CD4-positive, alpha-beta T cell treated with Interleukin-1 beta for 1 hour (primary cell): ENCODE measurements at places on chromosomes 5 and 9.
A peak's percentile ranks its signal among the peaks of the same experiment; 100 is the strongest.

- no peak for DNase-seq
Observed at GRCh38 chr5:176778921-176779465, 31.4 kb upstream of the UNC5A start.

- DNase-seq, result no peak
Observed at GRCh38 chr5:113268232-113268631, 166.6 kb downstream of the TSSK1B start.

DNA sequence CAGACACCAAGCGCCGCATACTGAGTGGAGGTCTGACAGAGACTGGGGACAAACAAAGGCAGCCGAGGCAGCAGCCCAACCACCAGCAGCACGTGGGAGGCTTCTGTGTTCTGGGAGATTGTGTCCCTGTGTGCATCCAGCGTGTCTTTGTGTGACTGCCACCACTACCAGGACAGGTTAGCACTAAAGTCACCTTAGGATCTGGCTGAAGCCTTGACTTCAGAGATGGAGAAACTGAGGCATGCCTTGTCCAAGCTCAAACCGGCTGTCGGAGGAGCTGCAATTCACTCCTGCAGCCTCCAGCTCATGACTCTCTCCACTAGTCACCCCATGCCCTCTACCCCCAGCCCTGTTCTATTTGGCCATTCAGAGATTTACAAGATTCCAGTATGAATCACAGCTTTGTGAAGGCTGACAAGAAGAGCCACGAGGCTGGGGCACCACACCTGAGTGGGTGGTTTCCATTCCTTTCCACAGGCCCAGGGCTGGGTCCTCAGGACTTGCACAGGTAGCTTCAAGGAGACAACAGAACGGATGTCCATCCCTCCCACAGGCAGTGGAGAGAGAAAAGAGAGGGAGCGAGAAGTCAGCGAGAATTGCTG lies 69.3 kb downstream of the SHB start:
- DNase-seq, result no peak

- DNase-seq, result no peak
Observed at GRCh38 chr5:135341016-135341666, 57.9 kb downstream of the MACROH2A1 start.

DNA sequence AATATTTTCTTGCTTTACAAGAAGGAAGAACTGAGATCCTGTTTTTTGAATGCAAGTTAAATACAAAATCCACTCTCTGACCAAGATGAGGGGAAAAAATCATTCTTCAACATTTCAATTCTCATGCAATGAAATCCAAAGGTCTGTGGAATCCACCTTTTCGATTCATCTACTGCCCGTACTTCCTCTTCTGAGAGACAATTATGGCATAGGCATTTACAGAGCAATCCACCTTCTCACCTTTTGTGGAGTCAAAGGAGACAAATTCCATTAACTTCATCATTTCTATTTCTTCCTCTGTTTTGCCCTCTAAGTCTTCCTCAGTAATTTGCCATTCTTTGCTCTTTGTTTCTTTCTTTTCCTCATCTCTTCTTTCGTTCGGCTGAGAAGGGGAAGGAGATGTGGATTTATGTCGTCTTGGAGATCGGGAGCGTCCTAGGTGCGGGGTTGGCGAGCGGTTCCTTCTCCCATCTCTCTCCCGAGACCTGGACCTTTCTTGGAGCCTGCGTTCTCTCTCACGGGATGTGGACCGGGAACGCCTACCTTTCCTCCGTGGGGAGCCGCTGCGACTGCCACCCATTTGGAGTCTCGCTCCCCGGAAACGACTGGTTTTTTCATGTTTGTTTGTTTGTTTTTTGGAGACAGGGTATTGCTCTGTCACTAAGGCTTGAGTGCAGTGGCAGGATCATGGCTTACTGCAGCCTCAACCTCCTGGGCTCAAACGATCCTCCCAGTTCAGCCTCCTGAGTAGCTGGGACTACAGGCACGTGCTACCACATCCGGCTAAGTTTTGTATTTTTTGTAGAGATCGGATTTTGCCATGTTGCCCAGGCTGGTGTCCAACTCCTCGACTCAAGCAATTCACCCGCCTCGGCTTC lies 24.3 kb upstream of the AFF4 start:
- DNase-seq, result no peak

GRCh38 chr5:160280384-160281095 lies 31.8 kb downstream of the CCNJL start:
- no peak for DNase-seq

- DNase-seq, result no peak
Observed at GRCh38 chr5:143826951-143827444, 15.0 kb downstream of the HMHB1 start.

DNA sequence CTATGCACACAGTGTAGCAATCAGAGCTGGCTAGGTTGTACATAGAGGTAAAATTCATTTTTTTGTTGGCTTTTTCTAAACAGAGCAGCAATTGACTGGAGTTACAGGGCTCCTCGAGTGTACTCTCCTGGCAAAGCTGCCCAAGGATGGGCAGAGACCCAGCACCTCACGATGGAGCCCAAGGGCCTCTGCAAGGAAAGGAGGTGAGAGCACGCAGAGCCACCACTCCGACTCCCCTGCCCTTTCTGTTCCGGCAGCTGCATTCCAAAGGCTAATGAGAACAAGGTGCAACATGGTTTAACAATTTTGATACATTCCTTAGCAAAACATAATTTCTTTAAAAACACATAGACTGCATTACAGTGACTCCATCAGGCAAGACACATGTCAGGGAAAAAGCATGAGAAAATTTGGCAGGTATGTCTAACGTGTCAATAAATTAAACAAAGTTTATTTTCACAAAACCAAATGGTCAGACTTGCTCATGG lies 47.5 kb downstream of the SAXO1 start:
- DNase-seq, result no peak

DNA sequence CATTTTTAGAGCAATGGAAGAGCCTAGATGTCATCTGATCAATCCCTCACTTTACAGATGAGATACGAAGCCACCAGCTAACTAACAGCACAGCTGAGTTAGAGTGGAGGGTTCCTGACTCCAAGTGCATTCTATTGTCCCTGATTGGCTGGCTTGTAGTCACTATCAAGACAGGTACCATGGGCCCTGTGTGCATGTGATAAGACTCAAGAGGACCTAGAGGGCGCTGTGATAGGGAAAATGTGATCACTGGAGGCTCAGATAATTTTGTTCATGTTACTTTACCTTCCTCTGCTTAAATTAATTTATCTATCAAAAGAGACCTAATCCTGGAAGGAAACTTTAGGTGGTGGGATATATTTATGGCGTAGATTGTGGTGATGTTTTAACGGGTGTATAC lies 19.5 kb upstream of the SNAPC3 start:
- peak; percentile 9 for DNase-seq

GRCh38 chr9:131105952-131106351 lies 9.6 kb downstream of the AIF1L start:
- DNase-seq, result no peak

GRCh38 chr5:98401656-98402055 lies 371.8 kb upstream of the RGMB start:
- no peak for DNase-seq

GRCh38 chr9:97848480-97849237 lies 4.4 kb upstream of the FOXE1 start:
- peak; percentile 26 for DNase-seq

- no peak for DNase-seq
Observed at GRCh38 chr5:76125346-76125745, 42.2 kb downstream of the SV2C start.

DNA sequence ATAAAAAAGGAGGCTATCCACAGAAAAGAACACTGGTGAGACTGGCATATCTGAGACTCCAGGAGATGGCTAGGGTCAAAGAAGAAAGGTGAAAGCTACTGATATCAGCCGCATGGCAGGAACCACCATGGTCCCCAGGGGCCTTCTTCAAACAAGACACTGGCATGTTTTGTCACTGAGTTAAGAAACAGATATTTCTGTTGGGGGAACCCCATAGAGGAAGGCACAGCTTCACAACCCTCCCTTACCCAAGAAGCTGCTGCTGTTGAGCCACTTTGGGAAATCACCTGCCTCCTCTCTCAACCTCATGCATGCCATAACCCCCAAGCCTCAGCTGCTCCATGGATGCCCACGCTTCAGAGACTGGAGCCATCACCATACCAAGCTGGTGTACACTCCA lies 13.3 kb upstream of the BTNL3 start:
- peak; percentile 61 for DNase-seq

DNA sequence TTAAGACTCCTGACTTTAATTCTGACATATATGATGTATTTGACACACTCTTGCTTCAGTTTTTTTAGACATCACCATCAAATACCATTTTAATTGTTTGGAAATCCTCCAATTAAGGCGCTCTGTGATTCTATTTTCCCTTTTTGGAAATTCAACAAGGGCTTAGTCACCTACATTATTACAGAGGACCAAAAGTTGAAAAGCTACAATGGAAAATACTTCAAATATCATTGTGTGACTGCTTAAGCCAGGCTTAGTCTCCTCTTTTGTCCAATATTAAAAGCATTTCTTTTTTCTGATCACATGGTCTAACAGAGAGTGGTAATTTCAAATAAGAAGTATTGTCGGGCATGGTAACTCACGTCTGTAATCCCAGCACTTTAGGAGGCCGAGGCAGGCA lies 160.3 kb downstream of the CEMIP2 start:
- DNase-seq, result no peak

GRCh38 chr9:33921967-33922895 lies 105.3 kb downstream of the UBE2R2 start:
- no peak for DNase-seq

DNA sequence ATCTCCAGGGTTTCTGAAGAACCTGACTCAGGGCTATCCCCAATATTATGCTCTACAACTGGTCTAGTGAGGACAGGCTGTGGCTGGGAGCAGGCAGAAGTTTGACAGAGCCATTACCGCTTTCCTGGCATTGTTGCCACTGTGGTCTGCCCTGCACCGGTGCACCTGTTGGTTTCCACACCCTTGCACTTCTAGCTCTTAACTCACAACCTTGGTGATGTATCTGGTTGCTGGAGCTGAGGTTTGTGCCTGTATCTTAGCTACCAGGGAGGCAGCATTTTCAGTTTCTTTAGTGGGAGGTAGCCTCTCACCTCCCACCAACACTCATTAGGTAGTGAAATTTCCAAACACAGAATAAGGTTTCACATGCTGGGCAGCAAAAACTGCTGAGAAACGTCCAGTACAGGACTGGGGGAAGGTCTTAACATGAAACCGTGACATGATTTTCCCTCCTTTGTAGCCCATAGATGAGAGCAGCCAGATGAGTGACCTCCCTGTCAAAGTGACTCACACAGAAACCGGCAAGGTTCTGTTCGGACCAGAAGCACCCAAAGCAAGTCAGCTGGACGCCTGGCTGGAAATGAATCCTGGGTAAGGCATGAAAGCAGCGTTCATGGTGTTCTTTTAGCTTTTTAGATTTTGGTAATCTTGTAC lies 57.7 kb downstream of the SMARCA2 start:
- no peak for DNase-seq

GRCh38 chr5:179325296-179326031 lies 19.8 kb downstream of the ADAMTS2 start:
- no peak for DNase-seq

DNA sequence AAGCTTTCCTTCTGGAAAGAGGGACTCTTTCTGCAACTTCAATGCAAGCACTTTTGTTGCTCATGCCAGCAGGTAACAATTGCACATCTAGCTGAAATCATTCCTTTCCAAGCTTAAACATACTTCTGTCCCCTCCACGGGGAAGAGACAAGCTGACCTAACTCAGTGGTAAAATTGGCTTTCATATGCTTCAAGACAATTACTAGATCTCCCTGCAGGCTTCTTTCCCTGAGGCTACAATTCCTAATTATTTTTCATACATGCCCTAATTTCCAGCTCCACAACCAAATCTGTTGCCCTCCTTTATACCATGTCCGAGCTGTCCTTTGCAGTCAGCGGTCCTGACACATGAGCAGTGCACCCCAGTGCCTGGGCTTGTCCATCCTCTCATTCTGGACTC lies 324.9 kb downstream of the SPOCK1 start:
- no peak for DNase-seq

DNA sequence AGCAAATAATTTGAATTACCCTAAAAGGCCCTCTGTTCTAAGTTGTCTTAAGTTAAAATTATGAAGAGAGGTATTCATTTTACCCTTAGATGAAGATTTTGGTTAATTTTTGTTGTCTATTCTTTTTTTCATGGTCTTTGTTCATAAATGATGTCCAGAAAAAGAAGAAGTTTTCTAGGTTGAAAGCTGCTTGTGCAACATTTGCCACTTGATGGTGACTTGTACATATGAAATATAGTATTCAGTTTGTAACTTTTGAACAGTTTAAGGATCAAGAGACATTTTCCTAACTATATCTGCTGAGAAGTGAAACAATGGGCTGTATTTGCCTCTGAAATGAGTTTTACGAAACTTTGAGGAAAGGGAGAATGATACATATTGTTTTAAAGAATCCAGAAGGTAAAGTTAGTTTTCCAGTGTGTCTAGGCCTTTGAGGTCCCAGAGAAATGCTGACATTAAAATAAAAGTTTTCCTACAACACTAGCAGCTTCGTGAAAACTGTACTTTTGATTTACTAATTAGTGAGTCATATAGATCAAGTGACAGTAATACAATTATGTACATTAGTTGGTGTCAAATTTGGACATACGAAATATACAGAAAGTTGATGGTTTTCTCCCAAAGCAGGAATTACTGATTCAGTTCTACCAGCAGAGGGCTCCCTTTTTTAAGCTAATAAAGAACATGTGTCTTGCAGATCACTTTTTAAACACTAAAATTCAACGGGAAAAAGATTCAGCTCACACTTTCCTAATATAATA lies 70.5 kb downstream of the PIK3R1 start:
- no peak for DNase-seq

- DNase-seq, result peak; percentile 82
Observed at GRCh38 chr9:127919253-127919815, 2.5 kb upstream of the ST6GALNAC4 start.

GRCh38 chr9:69971643-69972449 lies 71.8 kb upstream of the MAMDC2 start:
- DNase-seq, result peak; percentile 41

- DNase-seq, result no peak
Observed at GRCh38 chr5:27906931-27907601, 868.7 kb upstream of the CDH9 start.

DNA sequence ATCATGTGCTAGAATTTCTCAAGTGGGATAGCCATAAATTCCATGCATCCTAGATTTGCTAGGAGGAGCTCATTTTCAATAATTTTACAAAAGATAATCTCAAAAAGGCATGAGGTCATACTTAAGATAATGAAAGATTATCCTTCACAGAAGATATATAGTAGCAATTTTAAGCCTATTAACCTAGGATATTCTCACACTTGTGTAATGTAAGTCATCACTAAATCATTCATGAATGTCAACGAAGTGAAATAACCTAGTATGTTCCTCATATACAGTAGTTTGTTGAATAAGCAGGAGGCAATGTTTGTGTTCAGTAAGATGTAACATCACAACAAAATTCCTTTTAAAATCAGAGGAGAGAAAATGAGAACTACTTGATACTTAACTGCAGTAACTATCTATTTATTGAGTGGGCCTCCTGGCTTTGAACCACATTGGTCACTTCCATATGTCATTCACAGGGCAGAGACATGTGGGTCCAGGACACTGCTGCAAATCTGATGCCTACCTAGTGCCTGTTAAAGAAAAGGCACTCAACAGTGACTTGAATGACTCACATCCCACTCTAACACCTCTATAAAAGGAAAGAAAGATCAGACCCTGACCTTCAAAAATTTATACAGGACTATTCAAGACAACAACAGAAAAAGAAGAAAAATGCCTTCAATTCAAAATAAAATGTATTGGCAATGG lies 8.2 kb downstream of the LIFR start:
- no peak for DNase-seq

- no peak for DNase-seq
Observed at GRCh38 chr9:116693233-116693731, 6.2 kb downstream of the TRIM32 start.

- DNase-seq, result no peak
Observed at GRCh38 chr9:99265691-99266090, 43.6 kb downstream of the SEC61B start.

- no peak for DNase-seq
Observed at GRCh38 chr9:7368410-7369292, 430.9 kb downstream of the DMAC1 start.
